ENCODE measurements at places on chromosomes 4 and X. TPM values are rescaled to one million over a fixed set of nuclear protein-coding genes. Genes with fewer than 3 reads are reported as not detected.
A peak's percentile ranks its signal among the peaks of the same experiment; 100 is the strongest.

GRCh38 chrX:53421772-53422085 is 725 bp downstream of the SMC1A start:
- DNase-seq = no peak

DNA sequence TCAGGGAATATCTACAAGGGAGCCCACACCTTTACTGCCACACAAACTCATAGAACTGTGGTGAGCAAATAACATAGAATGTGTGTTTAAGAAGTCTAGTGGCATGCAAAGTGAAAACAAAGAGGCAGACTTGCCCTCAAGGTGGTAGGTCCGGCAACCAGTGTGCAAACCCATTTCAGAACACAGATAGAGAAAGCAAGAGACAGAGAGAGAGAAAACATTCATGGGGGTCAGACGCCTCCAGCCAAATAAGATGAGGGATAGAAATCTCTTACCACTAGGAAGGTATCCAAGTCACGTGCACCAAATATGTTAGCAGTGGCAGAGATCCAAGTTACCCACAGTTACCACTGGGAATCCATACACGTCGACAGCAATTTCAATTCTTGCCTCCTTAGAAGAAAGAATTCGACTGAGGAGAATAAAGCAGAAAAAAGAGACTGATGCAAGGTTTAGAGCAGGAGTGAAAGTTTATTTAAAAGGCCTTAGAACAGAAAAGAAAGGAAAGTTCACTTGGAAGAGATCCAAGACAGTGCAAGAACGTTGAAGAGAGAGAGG is 252.8 kb downstream of the NAP1L3 start:
- no peak for DNase-seq

- DNase-seq = no peak
These were observed 301.4 kb upstream of the AADAT start for GRCh38 chr4:170391066-170391740.

DNA sequence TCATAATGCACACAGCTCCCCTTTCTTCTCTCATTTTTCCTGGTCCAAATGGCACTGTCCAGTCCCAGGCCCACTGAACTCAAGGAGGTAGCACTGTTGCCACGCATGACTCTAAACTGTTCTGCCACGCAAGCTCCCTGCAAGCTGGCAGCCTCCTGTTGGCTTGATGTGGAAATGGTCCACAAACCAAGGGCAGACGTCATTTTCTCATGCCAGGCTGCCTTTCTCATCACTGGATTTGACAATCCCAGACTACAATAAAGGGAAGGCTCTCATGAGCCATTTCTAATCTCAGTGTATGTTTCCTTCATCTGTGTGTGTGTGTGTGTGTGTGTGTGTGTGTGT is 22.4 kb downstream of the OTOP1 start:
- no peak for DNase-seq

DNA sequence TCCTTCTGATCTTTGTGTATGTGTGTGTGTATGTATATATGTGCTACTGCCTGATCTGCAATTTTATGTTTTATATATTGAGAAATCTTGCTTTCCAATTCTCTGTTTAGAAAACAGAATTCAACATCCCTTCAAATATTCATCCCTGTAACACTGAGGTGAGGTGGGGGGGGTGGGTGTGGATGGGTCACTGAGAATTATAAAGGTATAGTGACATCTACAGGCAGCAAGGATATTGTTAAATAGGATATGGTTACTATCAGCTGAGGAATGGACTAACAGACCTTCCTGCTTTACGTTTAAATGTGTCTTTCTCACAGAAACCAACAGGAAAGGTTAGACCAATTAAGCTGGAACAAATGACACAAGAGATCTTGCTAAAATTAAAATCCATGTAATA is 19.0 kb upstream of the MAGEB2 start:
- DNase-seq = no peak

- DNase-seq = no peak
These were observed 50.0 kb downstream of the TET2 start for GRCh38 chr4:105196523-105197145.

DNA sequence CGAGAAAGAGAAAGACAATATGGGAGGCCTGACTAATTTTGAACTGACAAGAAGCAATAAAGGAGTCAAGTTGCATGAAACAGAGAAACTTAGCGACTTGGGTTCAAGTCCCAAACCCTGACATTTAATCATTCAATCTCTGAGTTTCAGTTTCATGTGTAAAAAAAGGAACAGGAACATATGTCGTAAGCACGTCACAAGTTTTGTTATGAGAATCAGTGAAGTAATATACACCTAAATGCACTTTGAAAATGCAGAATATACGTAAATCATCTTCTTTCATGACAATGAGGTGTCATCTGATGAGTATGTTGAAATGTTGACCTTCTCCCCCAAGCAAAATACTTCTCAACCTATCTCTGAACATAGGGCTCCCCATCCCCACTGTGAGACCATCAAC is 10.4 kb downstream of the ACOT9 start:
- DNase-seq = no peak

- DNase-seq = no peak
These were observed 285.0 kb upstream of the PITX2 start for GRCh38 chr4:110907801-110908313.

GRCh38 chr4:55578341-55579010 is 13.6 kb downstream of the PDCL2 start:
- no peak for DNase-seq

GRCh38 chr4:8853249-8853648 is 18.4 kb downstream of the HMX1 start:
- no peak for DNase-seq

GRCh38 chrX:88883200-88883599 is 136.2 kb downstream of the CPXCR1 start:
- DNase-seq = no peak

- no peak for DNase-seq
These were observed 43.8 kb upstream of the WDR1 start for GRCh38 chr4:10160281-10160856.

DNA sequence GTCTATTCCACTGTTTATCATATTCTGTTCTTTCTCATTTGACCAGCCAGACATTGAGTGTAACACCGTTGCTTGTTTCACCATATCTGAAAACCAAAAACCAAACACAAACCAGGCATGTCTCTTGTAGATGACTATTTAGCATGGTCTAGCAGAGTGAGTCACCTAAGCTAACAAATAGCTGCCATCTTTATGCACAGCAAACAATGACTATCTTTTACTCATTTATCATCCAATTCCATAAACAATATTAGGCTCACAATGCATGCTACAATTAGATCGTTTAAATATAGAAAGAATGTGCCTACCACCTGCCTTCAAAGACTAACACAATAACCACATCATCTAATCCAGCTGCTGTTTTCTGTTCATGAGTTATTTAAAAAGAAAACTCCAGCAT is 495.4 kb downstream of the PCDH19 start:
- no peak for DNase-seq

GRCh38 chr4:186204103-186204559 is 12.8 kb downstream of the CYP4V2 start:
- DNase-seq = peak; percentile 20

DNA sequence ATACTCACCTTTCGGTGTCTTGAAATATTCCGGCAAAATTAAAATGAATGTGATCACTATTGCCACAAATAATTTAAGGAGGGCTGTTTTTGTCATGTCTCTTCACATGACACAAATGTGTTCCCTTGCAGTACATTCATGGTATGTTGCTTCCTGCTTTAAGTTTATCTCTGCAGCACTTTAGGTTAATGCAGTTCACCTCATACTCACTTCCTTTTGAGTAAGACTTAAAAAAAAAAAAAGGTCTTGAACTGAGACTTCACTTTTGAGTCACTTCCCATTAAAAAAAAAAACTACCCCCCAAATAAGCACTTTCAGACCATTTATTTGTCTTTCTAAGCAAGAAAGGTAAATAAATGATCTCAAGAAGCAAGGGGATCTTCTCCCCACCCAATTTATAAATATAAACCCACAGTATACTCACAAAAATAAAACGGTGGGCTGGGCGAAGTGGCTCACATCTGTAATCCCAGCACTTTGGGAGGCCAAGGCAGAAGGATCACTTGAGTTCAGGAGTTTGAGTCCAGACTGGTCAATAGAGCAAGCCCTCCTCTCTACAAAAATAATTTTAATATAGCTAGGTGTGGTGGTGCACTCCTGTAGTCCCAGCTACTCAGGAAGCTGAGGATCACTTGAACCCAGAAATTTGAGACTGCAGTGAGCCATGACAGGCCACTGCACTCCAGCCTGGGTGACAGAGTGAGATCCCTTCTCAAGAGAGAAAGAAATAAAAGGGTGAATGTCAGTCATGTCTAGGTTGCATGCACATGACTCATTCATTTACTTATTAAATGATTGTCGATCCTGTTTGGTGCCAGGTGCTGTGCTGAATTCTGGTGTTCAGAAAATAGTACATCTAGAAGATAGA is at the start of gene TMEM156:
TMEM156 (minus strand) TSS at position 192 of the 868 bp plus-strand sequence; CDS start at position 96, 96 bp downstream.
- DNase-seq = peak; percentile 24

DNA sequence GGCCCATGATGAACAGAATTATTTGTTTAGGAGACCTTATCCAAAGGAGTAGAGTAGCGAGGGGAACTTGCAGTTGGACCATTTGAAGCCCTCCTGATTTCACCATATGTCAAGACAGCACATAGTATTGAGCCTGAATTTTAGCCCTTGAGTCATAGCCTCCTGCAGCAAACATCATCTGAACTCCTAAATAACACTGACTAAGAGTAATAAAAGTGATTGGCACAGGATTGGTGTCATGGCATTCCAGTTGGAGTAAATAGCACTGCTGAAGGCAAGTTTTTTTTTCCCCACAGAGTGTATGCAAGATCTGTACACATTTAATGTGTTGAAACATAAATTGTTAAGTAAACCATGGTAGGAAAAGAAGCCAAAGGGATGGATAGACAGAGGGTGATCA is 89.0 kb downstream of the COMMD8 start:
- no peak for DNase-seq

GRCh38 chr4:158176776-158177175 is 4.0 kb upstream of the GASK1B start:
- no peak for DNase-seq

- DNase-seq = no peak
These were observed 471 bp upstream of the PLAC8 start for GRCh38 chr4:83115000-83115399.

GRCh38 chr4:163495900-163496299 is 1.4 kb downstream of the TMA16 start:
- no peak for DNase-seq

GRCh38 chr4:8852118-8852704 is 19.4 kb downstream of the HMX1 start:
- DNase-seq = no peak

- DNase-seq = peak; percentile 29
These were observed 4.5 kb downstream of the CXXC4 start for GRCh38 chr4:104490096-104490769.

DNA sequence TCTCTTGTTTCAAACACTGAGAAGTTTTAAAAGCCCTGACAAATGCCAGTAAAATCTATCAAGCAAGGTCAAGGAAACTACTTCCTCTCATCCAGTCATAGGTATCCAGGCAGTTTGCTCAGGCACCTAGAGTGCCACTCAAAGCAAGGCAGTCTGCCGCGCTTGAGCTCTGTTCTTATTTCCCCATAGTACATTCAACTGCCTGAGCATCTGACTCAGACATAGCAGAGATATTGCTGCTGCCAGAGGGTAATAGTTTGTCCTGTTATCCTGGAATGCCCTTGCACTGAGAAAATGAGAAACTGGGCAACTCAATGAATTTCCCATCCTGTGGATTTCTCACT is 16.1 kb upstream of the ATP8A1 start:
- DNase-seq = peak; percentile 20

GRCh38 chr4:24108567-24108966 is 218.7 kb upstream of the PPARGC1A start:
- no peak for DNase-seq

GRCh38 chrX:128460835-128461234 is 408.6 kb upstream of the ACTRT1 start:
- DNase-seq = no peak

DNA sequence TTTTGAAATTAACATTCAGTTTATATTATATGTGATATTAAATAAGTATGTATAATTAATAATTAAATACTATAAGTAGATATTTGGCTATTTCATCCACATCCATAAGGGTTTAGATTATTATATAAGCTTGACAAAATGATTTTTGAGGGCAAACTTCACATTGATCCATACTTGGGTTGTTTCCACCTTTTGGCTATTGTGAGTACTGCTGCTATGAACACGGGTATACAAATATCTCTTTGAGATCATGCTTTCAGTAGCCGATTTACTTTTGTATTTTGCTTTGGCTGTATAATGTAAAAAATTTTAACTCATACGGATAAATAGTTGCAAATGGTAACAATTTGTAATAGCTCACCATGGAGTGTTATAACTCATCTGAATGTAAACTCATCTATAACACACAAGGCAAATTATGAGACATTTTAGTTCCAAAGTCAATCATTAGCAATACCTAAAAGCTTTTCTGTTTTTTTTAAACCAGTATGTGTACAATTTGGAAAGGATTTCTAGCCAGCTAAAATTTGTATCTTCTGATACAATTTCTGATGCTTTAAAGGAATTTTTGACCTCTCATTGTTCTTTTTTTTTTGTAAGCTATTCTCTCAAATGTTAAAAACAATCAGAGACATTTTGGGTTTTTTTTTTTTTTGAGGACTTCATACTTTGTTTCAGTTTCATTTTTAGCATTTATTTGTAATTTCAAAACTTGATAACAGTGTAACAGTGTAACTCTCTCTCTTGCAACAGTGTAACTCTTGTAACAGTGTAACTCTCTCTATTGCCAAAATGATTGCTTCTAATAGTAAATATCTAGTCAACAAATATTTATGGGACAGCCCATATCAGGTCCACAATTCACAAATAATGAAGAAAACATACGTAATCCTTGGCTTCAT is 51.8 kb upstream of the ARX start:
- DNase-seq = no peak

DNA sequence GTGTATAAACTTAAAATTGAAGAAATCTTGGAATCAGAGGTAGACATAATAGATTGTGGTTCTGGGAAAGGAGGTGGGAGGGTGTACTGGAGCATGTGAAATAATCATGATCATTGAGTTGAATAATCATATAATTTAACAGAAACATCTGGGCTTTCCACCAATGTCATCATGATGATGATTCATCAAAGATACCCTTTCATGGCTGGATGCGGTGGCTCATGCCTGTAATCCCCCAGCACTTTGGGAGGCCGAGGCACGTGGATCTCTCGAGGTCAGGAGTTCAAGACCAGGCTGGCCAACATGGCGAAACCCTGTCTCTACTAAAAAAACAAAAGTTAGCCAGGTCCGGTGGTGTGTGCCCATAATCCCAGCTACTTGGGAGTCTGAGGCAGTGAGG is 6.7 kb upstream of the RUFY3 start:
- no peak for DNase-seq

SLC2A9 gene
- 1.2 TPM for total RNA-seq

DMP1 gene
- total RNA-seq = not detected

SPANXN3 gene
- total RNA-seq = not detected

KLHL13 gene
- 2.2 TPM for total RNA-seq

PABPC4L gene
- not detected for total RNA-seq

TBC1D8B gene
- total RNA-seq = 1.2 TPM

P2RY4 gene
- total RNA-seq = 0.12 TPM

LEF1 gene
- total RNA-seq = 239 TPM

MGAT4D gene
- not detected for total RNA-seq

SMARCA5 gene
- 68.5 TPM for total RNA-seq

Data from activated naive CD8-positive, alpha-beta T cell treated with anti-CD3 and anti-CD28 coated beads for 36 hours (primary cell).